Activated CD4-positive, alpha-beta memory T cell treated with anti-CD3 and anti-CD28 coated beads for 36 hours (primary cell): ENCODE measurements at places on chromosomes 11 and 22.
A peak's percentile ranks its signal among the peaks of the same experiment; 100 is the strongest.

DNA sequence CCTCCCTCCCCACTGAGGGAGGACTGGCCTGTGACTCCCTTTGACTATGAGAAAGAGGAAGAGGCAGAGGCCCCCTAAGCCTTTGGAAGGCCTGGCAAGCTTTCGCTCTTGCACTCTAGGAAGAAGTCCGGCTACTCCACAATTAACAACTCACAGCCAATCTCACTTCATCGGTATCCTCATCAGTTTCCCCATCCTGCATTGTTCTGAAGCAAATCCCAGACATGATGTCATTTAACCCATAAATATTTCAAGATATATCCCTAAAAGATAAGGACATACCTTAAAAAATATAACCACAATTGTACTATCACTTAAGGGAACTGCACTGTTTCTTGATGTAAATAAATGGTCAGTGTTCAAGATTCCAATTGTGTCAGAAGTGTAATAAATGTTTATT, 63.1 kb downstream of the CWC15 start:
- DNase-seq: no peak

DNA sequence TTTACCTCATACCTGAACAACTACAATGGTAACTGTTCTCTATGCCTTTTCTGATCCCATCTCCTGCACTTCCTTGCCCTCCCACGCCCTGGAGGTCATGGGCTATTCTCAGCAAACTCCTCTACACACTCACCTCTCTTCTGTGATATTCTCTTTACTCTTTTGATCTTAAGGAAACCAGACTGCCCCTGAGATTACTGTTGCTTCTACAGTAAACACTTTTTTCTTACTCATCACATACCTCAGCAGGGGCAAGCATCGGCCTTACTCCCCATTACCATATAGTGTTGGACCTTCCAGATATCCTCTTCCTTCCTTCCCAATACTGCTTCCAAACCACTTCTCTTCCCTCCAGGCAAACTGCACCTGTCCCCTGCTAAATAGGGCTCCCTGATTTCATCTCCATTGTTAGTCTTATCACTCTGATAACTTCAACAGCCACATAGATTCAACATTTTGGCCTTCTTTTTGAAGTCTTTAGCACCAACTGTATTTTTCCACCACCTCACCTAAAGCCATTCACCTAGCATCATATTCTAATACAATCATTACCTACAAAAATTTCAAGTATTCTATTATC, 141.2 kb downstream of the RBFOX2 start:
- DNase-seq: no peak

DNA sequence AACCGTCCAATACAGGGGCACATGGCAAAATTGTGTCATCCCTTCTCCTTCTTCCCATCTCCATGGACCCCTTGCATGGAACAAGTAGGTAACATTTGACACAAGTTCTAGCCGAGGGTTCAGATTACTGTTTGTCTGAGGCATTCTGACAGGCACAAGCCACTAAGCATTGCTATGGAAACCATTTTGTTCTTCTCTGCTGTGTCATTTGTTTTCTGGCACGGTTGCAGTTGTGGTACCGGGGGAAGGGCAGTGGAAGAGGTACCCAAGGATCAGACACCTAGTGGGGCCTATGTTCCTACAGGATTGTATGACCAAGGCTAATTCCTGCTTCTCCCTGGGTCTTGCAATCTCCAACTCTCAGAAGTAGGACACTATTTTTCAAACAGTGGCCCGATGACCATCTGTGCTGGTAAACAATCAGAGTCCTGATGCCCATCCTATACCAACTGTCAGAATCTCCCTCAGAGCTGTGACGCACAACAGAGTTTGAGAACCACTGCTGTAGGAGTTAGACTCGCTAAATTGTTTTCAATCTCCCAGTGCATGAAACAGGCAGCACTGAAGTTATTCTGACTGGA, 69.3 kb downstream of the KCNC1 start:
- no peak for DNase-seq

DNA sequence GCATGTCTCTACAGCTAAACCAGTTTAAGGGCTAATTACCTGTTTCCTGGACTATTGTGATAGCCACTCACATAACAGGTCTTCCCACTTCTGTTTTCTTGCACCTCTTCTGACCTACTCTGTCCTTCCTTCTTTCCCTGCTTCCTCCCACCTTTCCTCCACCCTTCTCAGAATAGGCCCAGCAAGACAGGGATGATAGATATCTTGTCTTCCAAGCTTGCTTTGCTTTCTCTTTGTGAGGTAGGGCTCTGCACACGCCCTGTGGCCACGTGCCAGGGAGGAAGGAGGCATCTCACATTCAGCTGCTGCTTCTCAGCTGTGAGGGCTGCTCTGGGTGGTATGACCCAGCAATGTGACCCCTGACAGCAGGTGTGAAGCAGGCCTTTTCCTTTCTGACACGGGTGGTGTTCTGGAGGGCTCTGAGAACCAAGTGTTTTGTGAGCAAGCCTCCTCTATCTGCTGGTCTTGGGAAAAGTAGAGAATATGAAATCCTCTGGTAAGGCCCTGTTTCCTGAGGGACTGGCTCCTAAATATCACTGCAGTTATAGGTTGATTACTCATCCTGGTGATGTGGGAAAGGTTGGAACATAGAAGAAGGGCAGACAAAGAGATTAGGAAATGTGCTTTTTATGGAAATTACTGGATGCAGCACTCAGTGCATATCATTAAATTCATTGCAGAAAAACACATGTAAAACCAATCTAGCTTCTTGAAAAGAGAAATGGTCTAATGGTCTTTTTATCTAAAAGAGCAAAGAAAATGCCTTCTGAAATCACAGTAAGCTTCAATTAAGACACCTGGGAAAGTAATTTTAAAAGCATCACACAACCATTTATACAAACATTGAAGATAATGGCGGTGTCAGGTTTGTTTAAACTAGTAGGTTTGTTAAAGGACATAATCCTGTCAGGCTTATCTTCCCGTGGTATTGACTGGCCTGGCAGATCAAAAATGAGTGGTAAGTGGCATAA, 8.5 kb downstream of the AMOTL1 start:
- no peak for DNase-seq

DNA sequence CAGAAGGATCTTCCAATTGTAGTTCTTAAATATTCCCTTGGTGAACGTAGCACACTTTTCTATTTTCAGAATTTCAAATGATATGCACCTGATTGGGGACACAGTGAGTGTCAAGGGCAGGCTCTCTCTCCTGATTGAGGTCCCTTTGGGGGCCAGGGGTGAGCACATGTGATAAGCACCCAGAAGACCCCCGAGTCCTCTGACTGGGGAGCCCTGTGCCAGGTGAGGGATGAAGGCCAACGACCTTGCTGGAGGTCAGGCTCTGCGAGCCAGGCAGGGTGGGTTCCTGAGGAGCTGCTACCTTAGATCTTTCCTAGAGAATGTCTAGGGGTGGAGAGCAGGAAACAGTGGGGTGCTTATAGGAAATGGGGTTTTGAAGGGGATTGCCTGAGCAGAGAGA, 1253.9 kb downstream of the BRD1 start:
- DNase-seq: no peak

- no peak for DNase-seq
Measured at GRCh38 chr11:45646275-45646927, 19.0 kb downstream of the CHST1 start.

DNA sequence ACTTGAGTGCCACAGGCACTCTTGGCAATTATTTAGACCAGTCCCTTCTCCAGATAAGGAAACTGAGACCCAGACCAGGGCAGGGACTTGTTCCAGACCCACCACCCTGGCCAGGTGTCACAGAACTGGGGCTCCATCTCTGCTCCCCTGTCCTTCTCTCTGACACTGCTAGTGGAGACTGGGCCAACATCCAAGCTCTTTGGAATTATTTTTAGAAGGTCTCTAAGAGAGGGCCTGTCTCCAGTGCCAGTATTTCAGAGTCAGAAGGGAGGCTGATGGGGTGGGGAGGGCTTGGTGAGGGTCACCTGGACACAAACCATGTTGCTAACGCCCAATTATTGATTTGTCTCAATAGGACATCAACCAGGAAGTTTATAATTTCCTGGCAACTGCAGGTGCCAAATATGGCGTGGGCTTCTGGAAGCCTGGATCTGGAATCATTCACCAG, 32.7 kb downstream of the POLR3H start:
- DNase-seq: no peak

- DNase-seq: no peak
Measured at GRCh38 chr11:93741882-93742226, 382 bp downstream of the C11orf54 start.

- no peak for DNase-seq
Measured at GRCh38 chr11:126999366-126999765, 1.2 kb downstream of the KIRREL3 start.

GRCh38 chr22:24240381-24240780, 4.5 kb downstream of the GGT5 start:
- DNase-seq: no peak

- DNase-seq: no peak
Measured at GRCh38 chr22:44670220-44670988, 31.6 kb upstream of the PRR5 start.

GRCh38 chr11:18780329-18780728, 11.3 kb downstream of the PTPN5 start:
- DNase-seq: no peak

GRCh38 chr11:17389957-17390649, 1.6 kb upstream of the KCNJ11 start:
- no peak for DNase-seq

GRCh38 chr11:119342023-119342300, 1.3 kb upstream of the C1QTNF5 start:
- no peak for DNase-seq

- peak; percentile 56 for DNase-seq
Measured at GRCh38 chr11:66020618-66021357, 5.5 kb downstream of the CATSPER1 start.

DNA sequence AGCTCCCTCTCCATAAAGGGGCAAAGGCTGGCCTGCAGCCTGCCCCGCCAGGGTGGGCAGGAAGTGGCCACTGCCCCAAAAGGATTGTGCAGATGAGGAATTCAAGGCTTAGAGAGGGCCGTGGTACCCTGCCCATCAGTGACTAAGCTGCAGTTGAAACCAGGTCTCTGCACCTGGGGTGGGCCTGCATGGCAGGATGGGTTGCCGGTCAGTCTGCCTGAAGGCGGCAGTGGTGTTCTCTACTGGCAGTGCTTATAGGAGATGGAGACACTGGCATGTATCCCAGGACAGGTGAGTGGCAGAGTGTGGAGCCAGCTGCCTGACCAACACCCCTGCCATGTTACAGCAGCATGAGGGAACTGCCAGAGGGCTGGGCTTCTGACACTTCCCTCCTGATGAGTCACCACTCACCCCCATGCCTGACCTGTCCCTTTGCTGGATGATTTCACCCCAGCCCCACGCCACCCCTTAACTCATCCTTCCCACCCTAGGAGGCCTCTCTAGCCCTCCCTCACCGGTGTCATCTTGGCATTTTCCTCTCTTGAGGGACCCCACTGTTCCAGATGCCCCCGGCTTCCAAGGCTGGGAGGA, 70.2 kb upstream of the LMO1 start:
- DNase-seq: no peak

DNA sequence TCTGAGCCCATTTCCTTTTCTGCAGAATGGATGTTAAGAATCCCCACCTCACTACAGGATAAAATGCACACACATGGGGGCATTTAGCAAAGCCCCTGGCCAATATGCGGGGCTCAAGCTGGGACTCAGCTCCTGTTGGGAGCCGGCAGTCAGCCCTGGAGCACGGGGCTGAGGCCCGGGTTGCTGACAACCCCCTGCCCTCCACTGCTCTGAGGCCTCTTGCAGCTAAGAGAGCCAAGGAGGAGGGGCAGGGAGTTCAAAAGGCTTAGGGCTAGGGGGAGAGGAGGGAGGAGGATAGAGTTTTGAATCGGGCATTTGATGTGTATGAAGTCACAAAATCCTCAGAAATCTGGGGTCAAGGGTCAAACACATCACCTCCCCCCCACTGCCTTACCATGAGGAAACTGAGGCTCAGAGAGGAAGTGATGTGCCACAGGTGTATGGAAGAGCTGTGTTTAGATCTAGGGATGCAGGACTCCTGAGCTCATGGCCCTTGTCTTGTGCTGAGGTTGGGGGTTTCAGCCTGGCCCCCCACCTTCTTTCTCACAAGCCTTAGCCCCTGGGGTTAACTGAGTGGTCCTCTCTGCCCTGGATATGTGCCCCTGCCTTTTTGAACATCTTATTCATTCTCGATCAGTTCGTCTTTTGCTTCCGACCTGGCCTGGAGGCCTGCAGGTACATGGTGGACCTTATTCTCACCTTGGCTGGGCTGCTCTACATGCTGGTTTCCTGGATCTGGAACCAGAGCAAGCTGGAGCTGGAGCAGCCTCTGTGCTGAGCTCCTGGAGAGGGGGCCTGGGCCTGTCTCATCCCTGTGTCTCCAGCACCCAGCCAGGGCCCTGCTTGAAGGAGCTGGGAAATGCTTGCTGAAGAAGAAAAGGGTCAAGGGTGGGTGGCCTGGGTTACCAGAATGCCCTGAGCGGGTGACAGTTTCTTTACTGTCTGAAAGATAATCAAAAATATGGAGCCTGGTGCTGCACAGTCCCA, 80.3 kb downstream of the LRRC32 start:
- no peak for DNase-seq

- no peak for DNase-seq
Measured at GRCh38 chr11:127651888-127652221, 651.3 kb upstream of the KIRREL3 start.

DNA sequence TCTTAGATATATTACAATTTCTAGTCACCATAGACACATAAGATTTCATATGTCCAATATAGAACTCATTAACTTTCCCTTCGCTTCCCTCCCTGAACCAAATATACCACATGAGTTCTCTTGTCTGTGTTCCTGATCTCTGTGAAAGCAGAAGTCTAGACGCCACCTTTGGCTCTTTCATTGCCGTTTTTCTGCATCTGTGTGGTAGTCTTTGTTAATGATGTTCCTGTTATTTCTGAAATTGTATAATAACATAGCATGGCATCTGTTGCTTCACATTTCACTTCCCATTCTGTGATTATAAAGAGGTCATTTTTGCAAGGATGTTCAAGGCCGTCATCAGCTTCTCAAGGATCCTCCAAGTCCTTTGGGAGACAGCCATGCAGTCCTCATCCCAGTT, 58.5 kb downstream of the NCAM1 start:
- DNase-seq: no peak

- DNase-seq: no peak
Measured at GRCh38 chr11:112983887-112984286, 22.7 kb downstream of the NCAM1 start.

DNA sequence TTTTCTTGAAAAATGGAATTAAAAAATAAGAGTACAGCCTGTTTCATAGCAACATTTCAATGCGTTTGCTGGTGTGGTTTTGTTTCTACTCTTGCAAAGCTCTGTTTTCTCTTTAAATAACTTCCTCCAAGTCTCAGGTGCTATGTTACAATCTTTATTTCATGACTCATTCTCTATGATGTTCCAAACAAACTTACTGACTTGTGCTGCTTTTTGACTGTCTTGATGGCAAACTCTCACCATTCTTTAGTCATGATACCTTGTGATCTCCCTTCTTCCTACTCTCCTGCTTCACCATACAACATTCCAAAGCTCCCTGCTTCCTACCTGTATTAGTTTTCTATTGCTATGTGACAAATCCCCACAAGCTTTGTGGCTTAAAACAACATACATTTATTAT, 166.1 kb downstream of the C11orf91 start:
- DNase-seq: no peak

GRCh38 chr11:129460714-129461113, 85.1 kb downstream of the BARX2 start:
- DNase-seq: no peak

- no peak for DNase-seq
Measured at GRCh38 chr22:42190274-42190673, 59.7 kb upstream of the CYP2D6 start.

GRCh38 chr11:18457450-18457849, 1.8 kb downstream of the LDHAL6A start:
- no peak for DNase-seq

- DNase-seq: no peak
Measured at GRCh38 chr11:75891947-75892739, 77.1 kb downstream of the UVRAG start.
